ENCODE measurements at places on chromosomes 7 and 10.

DNA sequence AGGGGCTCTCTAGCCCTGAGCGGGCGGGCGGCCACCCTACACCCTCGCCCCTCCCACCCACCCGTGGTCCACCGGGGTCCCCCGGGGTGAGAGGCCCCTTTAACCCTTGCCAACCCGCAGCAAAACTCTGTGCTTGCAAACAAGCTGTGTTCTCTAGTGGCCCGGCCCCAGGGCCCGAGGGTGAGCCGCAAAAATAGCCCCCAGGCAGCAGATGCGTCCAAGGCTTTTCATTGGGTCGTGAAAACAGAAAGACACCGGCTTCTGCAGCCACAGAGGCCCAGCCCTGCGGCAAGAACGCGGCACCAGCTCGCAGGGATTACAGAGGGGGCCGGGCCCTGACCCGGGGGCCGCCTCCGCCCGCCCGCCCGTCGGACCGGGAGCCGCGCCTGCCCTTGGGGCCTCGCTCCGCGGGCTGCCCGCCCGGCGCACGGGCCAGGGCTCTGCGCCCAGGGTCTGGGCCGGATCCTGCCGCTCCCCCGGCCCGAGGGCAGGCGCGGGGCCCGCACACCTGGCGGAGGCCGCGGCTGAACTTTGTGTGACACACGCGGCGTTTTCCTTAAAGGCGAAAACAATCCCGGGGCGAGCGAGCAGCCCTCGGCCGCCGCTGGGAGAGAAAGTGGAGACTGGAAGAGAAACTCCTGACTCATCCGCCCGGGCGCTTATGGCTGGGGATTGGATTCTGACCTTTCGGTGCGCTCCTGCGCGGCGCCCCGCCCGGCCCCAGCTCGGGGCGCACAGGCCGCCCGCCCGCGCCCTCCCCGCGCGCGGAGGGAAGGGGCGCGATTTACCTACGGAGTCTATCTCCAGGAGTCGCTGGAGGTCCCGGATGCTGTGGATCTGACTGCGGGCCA is 2.8 kb downstream of the PDGFA start:
- DNase-seq: peak; percentile 84

- DNase-seq: no peak
Observed at GRCh38 chr7:22443370-22444180, 56.4 kb downstream of the STEAP1B start.

DNA sequence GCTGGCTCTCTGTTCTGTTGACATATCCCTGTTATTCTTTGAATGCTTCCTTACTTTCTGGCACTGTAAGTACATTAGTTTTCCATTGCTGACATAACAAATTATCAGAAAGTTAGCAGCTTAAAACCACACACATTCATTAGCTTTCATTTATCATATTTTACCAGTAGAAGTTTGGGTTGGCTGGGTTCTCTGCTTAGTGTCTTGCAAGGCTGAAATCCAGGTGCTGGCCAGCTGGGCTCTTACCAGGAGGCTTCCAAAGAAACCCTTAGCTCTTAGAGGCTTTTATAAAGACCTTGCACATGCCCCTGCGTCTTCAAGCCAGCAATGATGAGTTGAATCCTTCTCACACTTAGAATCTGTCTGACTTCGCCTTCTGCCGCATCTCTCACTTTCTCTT is 160.6 kb downstream of the MLLT10 start:
- no peak for DNase-seq

DNA sequence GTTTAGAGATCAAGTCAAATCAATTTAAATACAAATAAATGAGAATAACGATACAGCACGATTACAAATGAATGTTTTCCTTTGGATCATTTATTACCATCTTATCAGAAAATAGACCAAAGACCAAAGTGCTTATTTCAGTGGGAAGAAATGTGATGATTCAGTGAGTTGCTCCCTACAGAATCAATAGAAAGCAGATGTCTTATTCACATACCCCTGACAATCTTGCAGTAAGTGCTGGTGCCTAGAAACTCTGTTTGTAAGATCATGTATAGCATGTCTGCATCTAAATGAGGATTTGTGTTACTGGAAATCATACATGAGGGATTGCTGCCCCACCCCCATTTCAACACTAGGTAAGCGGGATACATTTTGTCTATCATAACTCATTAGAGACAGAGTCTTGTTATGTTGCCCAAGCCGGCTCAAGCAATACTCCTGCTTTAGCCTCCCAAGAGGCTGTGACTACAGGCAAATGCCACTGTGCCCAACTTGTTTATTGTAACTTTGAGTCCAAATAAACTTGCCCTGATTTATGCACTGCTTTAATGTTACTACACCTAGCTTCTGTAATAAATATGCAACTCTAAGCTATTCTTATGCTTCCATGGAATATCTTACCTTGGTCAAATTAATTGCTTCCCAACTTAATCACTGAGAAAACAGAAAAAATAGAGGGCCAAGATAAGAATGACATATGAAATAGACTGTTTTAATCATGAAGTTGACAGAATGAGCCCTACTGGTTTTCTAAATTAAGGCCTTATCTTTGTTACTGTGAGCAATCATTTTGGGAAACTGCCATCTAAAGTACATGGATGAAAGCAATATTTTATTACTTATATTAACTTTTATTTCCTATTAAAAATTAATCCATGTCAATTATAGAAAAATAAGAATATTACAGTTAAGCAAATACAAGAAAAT is 82.5 kb downstream of the AHR start:
- DNase-seq: peak; percentile 9

DNA sequence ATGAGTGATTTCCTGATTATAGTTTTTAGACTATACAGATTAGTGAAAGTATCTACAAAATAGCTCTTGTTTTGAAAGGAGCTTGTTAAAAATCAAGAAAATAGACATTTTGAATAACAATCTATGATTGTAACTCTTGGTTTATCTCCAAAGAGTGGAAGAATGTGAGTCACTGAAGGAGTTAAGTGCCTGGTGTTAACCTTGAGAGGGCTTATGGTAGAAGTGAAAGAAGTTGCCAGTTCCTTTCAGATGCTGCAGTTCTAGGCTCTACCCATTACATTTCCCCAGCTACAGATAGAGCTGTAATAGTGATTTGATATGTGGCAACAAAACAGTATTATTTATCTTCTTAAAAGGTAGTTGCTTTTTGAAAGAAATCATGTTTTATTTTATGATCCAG is 12.7 kb downstream of the NRBF2 start:
- DNase-seq: peak; percentile 17
